ENCODE measurements at places on chromosomes 1 and 21.

- no peak for DNase-seq
Observed at GRCh38 chr1:197171531-197171930, 25.1 kb upstream of the ASPM start.

DNA sequence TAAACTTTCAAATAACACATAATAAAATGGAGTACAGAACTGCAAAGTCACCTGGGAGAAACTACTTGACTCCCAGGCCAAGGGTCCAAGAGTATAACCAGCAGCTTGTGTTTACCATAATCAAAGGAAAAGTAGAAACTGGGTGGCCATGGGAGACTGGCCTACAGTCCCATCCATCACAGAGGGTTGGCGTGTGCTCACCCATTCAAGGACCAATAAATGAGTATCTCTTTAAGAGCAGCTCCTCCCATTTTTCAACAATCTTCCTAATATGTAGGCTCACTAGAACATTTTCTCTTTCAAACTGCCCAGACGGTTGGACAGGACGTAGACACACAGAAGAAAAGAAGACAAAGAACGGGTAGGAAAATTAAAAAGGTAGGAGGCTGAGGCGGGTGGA, at the start of gene FMO3:
FMO3 (plus strand) TSS at position 302 of the 400 bp plus-strand sequence. CDS start 1,754 bp downstream, outside the sequence.
- no peak for DNase-seq

DNA sequence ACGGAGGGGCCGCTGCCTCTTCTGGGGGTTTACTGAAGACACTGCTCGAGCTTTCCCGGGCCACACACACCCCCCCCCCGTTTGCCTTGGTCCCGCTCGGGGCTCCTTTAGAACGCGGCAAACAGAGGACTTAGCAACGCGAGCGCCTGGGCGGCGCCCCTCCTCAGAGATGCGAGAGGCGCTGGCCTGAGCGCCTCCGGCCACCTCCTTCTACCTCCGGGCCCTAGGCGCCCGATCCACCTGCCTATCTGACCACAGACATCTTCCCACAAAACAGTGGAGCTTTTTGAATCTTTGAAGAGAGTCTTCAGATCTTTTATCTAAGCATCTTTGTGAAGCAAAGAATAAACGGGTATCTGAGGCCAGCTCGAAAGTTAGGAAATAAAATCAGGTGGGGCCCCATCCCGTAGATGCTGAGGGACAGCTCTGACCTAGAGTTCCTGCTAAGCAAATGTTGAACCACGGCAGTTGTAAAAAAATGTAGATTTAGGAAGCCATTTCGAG, 436 bp upstream of the TTLL7 start:
- no peak for DNase-seq

DNA sequence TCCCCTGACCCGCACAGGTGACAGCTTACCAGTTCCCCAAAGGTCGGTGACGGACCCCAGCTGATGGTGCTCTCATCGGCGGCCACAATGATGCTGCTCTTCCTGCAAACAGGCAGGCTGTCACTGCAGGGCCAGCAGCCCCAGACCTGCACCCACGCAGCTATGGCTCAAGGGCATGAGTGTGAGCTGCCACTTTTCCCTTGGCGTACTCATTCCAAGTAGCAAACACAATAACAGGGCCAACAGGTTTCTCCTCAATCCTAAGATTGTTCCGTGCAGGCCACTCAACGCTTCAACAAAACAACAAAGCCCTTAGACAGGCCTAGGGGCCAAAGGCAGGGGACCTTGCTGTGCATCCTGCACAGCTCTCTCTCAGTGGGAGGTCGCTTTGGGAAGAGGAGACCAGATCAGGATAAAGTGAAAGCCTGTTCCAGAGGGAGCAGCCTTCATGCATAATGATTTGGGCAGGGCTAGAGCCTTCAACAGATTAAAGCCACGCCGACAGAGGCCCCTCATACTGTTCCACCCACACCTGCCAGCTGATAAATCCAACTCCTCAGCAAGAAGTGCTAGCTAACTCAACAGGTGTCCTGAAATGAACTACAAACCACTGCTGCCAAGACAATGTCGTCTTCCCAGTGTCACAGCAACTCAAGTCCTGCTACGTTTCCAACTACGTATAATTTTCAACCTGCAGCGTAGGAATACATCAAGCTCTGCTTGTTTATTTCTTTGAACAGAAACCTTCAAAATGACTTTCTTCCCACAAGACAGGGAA, 27.2 kb downstream of the RCC2 start:
- no peak for DNase-seq

DNA sequence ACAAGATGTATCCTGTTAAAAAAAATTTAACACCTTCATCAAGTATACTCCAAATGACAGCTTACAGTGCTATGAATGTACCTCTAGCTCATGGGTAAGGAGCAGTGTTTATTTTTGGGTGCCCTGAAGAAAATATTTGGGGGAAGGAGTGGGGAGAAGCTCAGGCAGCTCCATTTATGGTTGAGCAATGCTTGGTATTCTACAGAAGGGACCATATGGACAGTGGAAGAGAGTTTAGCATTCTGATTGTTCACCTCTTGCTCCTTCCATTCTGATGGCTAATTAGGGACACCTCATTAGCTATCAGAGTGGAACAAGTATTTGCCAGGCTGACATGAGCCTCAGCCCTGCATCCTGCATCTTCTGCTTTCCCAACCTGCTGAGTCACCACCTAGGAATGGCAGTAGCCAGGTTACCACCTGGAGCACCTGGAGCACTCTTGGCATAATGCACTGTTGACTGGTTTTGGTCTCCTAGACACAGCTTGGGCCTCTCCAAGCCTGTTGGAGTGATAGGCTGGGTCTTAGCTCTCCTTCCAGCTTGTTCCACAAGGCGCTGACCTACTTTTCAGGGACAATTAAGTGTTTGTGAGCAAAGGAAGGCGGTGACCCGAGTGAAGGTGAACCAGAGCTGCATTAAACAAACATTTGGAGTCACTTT, 62.0 kb upstream of the MACF1 start:
- no peak for DNase-seq

- DNase-seq = no peak
Observed at GRCh38 chr1:41723786-41724185, 194.9 kb downstream of the HIVEP3 start.

DNA sequence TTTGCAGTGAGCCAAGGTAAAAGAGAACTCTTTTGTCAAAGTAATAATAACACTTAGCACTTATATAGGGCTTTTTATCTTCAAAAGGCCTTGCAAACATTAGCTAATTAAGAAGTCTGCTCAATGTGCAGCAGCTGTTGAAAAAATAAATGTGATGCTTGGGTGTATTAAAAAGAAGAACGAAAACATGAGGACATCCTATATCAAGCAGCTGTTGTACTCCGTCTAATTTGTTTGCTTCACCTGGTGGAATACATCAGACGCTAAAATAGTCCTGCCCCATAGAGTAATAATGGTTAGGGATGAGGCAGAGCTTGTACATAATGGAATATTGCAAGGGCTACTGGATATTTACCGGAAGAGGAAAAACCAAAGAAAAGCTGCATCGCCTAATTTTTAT, 299.5 kb downstream of the ST6GALNAC3 start:
- no peak for DNase-seq

- no peak for DNase-seq
Observed at GRCh38 chr1:112840631-112841624, 115.1 kb downstream of the SLC16A1 start.

GRCh38 chr1:80217377-80217986, 1211.0 kb upstream of the ADGRL4 start:
- DNase-seq = no peak

DNA sequence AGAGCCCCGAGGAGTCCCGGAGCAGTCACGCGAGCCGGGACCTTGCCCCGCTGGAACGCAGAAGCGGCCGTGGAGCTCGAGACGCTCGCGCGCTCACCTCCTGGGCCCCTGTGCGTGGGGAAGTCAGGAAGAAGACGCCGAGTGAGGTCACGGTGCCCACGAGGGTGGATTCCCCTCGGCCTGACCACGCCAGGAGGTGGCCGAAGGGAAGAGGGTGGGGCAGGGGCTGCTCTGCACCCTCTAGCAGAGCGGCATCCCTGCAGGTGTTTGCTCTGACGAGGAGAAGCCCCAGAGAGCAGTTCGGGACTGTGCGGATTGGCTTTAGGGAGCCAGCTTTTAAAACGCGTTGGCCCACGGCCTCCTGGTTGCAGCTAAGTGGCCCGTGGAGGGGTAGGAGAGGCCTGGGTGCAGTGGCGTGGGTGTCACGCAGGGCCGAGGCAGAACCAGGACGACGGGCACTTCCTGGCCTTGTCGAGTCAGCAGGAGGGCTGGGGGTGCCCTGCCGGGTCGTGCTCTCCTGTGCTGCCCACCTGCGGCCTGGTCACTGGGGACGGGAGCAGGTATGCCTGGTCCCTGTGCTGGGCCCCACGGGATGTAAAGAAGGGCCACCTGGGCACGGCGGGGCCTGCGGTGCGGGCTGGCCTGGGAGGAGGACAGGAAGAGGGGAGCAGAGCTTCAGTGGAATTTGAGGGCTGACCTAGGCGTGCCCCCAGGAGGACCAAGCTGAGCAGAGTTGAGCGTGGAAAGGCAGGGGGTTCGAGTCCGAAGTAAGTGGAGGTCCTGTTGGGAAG, 1.0 kb downstream of the PDXK start:
- no peak for DNase-seq

DNA sequence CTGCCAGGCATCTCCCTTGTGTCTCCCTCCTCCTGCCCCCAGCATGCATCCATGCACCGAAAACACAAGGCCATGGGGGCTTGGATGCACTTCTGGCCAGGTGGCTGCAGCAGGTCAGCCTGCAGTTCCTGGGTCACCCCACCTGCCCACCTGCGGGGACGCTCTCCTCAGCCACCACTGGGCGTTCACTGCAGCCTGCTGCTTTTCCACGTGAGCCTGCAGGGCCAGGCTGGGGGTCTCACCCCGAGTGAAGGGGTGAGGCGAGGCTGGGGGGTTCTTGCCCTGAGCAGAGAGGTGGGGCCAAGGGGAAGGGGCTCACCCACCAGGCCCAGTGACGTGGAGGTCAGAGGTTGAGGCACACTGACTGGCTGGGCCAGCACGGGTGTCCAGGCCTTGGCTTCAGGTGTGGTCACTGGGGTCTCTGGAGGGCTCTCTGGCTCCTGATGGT, 64.6 kb downstream of the WNT9A start:
- DNase-seq = no peak

All from stimulated activated CD4-positive, alpha-beta T cell treated with anti-CD3 and anti-CD28 coated beads, Interleukin-12 subunit alpha, Interleukin-12 subunit beta, amount 100 ng/mL, for 48 hours (primary cell).